ENCODE measurements at places on chromosomes 12 and 14.

DNA sequence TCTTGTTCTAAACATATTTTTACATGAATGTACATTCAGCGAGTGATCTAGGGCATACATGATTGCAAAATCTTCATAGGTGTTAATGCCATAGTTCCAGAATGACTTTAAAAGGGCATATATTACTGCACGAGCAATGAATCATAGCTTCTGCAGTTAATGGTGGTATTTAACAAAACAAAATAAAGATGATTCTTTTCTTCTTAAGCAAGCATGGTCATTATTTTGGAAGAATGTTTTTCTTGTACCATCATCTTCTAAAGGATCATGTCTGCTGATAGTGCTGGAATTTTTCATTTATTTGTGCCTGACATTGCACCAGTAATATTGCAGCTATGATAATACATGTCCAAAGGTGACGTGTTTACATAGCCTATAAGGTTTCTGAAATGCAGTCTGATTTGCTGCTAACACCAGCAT lies 388.6 kb downstream of the CCDC91 start:
- DNase-seq = no peak

DNA sequence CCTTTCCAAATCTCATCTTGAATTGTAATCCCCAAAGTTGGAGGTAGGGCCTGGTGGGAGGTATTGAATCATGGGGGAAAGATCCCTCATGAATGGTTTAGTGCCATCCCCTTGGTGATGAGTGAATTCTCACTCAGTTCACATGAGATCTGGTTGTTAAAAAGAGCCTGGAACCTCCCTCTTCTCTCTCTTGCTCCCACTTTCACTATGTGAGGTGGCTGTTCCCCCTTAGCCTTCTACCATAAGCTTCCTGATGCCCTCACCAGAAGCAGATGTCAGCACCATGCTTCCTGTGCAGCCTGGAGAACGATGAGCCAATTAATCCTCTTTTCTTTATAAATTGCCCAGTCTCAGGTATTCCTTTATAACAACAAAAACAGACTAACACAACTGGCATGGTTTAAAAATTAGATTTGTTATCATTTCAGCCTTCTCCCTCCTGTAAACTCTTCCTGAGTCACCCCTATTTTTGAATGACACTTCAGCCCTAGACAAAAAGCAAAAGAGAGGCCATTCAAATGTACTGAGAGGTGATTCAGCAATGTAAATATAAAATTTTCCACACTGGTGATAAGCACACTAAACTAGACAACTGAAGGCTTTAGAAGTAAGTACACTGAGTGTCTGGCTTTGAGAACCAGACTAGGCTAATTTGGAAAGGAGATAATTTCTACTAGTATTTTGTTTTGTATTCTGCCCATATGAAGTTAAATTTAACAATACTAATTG lies 212.1 kb upstream of the ABCD2 start:
- no peak for DNase-seq

- no peak for DNase-seq
These were observed 26.7 kb upstream of the ETNK1 start for GRCh38 chr12:22598141-22598762.

DNA sequence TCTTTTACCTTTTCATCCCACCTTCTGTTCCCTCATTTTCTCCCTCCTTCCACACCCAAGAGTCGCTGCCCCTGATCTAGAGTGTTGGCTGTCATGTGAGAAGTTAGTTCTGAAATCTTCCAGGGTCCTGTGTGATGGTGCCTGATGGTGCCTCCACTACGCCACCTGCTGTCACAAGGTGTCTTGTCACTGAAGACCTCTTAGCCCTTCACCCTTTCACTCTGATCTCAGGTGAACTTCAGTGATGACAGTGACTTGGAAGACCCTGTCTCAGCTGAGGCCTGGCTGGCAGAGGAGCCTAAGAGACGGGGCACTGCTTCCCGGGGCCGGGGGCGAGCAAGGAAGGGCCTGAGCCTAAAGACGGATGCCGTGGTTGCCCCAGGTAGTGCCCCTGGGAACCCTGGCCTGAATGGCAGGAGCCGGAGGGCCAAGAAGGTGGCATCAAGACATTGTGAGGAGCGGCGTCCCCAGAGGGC lies 7.6 kb upstream of the PFDN5 start:
- DNase-seq = no peak

DNA sequence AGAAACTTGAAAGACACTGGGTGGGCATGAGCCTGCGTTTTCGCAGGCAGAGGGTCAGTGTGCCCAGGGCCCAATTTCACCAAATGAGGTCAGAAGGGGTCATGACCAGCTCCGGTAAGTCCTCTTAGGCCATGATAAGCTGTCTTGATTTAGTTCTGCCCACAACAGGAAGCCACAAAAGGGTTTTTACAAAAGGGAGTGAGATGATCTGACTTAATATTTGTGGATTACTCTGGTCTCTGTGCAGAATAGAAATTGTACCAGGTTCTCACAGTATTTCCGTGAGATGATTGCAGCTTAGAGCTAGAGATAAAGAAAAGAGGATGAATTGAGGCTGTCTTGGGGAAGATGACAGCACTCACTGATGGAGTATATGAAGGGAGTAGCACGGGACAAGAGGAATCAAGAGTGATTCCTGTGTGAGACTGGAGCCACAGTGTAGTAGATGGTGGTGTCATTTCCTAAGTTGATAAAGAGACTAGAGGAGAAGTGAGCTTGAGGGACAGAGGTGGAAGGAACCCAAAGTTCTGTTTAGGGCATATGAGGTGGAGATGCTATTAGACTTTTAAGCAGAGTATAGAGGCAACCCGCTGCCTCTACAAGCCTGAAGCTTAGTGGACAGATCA lies 288.3 kb upstream of the AMIGO2 start:
- no peak for DNase-seq

DNA sequence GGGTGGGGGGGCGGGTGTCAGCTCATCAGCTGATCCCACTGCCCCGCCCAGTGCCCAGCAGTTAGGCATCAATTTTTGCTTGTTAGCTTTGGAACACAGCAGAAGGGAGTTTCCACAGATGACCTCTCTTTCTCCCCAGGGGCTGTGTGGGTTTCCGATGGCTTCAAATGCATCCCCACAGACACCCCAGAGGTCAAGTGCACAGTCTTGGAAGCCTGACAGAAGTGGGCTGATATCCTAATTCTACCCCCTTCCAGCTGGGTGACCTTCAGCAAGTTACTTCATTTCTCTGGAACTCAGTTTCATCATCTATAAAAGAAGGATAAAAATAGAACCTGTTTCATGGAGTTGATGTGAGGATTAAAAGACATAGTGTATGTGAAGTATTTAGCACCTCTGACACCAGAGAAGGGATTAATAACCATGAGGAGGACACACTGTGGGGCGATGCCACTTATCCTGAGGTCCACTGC lies 22.0 kb downstream of the TTC9 start:
- no peak for DNase-seq

GRCh38 chr12:63025116-63025515 lies 90.2 kb upstream of the PPM1H start:
- no peak for DNase-seq

DNA sequence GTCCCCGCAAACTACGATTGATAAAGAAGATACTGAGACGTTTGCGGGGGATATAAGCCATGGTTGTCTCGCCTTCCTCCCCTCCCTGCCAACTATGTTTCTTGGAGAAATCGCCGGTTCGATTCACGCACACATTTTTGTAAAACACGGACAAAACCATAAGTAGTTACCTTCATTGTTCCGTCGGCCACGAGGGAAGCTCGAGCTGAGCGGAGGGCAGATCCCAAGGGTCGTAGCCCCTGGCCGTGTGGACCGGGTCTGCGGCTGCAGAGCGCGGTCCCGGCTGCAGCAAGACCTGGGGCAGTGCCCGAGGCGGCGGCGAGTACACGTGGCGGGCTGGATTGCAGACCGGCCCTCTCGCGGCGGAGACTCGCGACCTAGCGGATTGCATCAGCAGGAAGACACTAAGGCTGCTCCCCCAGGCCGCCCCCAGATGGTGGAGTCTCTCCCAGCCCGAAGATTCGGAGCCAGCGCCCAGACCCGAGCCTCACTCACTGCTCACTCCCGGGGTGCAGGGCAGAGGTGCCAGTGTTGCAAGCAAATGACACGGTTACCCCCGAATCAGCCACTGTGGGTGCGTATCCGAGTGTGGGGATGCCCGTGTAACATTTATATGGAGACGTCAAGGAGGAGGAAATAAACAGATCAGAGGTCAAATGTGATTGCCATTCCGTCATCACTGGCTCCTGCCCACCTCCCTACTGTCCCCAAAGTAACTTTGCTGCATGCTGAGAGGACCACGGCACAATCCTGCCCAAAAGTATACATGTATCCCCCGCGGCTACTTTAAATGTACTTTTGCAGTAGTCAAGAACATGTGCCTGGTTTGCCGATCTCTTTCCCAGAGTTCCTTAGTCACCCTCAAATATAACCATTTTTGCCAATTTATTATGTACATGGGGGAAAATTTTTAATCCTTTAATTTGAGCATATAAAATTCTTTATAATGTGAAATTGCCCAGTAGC lies at the start of gene BCAT1:
TSS of gene BCAT1 (minus strand) at position 345 of the 966 bp plus-strand sequence. CDS start at position 176, 169 bp downstream.
- peak; percentile 63 for DNase-seq

GRCh38 chr14:59360923-59361794 lies 104.0 kb downstream of the GPR135 start:
- DNase-seq = no peak

DNA sequence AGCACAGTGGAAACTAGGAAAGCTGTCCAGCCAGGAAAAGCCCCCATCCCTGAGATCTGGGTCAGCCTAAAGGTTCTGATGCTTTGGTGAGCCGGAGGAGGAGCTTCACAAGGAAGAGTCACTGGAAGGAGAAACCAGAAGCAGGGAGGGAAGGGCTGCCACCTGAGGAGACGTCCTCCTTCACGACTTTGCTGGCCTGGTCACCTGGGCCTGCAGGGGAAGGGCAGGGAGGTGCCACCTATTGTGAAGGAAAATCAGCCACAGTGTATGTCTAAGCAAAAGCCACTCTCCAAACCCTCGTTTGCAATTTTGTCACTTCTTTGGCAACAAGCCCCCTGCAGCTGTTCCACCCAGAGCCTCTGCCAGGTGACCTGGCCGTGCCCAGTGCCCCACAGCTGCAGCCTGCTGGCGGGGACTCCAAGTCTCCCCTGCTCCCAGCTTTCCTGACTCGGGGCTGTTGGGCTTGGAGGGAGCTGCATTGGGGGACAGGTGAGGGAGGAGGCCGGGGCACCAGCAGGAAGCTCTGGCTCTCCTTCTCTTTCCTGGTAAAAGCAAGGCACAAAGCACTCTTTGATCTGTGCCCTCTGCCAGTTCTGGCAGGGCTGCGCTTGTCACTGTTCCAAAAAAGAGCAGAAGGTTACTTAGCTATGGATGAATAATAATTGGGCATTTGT lies 120.9 kb upstream of the BCL2L14 start:
- no peak for DNase-seq

GRCh38 chr12:66514581-66514980 lies 164.3 kb downstream of the GRIP1 start:
- DNase-seq = no peak

- peak; percentile 84 for DNase-seq
These were observed 215.6 kb upstream of the DDHD1 start for GRCh38 chr14:53368711-53369201.

DNA sequence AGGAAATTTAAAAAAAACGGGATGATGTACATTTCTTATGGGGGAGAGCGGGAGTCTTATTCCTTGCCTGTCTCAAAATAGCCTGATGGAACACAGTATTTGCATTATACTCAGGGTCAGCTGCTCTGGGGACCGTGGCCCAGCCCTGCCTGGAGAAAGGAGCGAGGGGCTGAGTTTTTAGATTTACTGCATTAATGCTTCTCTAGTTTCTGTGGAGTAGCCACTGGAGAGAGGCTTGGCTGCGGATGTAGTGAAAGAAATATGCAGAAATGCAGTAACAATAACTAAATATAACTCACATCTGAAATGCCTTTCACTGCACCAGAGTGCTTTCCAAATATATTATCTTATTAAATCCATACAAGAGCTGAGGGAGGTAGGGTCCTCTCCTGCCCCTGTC lies 87.6 kb upstream of the MAP1LC3B2 start:
- no peak for DNase-seq

- DNase-seq = no peak
These were observed 60.6 kb downstream of the SPRING1 start for GRCh38 chr12:116677202-116677661.

- DNase-seq = no peak
These were observed 605 bp downstream of the ZCRB1 start for GRCh38 chr12:42325326-42325652.

- no peak for DNase-seq
These were observed 74.3 kb downstream of the RASSF8 start for GRCh38 chr12:26032719-26033241.

DNA sequence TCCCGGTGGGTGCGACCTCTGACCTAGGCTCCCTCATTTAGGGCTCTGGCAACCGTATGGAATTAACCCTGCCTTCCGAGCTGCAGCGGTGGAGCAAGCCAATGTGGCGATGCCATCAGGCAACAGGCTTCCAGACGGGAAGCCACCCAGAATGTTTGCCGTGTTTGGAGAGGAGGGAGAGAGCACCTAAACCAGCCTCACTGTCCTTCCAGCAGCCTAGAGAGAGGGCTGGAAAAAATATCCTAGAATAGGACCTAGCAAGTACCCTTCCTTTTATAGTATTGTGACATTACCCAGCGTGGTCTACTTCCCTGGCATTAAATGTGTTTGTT lies 287 bp upstream of the SLC2A13 start:
- no peak for DNase-seq

GRCh38 chr12:104752881-104753280 lies 205.2 kb downstream of the SLC41A2 start:
- no peak for DNase-seq

GRCh38 chr12:119692997-119693396 lies 25.1 kb downstream of the PRKAB1 start:
- DNase-seq = peak; percentile 95

- DNase-seq = no peak
These were observed 21.7 kb upstream of the DUSP6 start for GRCh38 chr12:89373763-89374572.

Measured in AG09319 (cell line).